Subcutaneous preadipocyte (primary cell): ENCODE measurements at places on chromosomes 1 and 21. TPM values are rescaled to one million over a fixed set of nuclear protein-coding genes. Genes with fewer than 3 reads are reported as not detected.

The OR2T29 gene
- total RNA-seq, result not detected in 2 replicates

The PRCC gene
- total RNA-seq, result 17.3 and 21.7 TPM in 2 replicates

The HLX gene
- 5.1 and 10.3 TPM in 2 replicates for total RNA-seq

The ASCL5 gene
- under 0.01 TPM in 1 of 2 replicates, not detected in the other for total RNA-seq

The TSEN15 gene
- total RNA-seq, result 23.9 and 34.4 TPM in 2 replicates
